Epithelial cell of alveolus of lung (primary cell): ENCODE measurements at places on chromosomes 7 and 10. TPM values are rescaled to one million over a fixed set of nuclear protein-coding genes. Genes with fewer than 3 reads are reported as not detected.

Gene SCART1
- total RNA-seq: 0.26 and 1.4 TPM in 2 replicates

Gene MLLT10
- 13.7 and 39.4 TPM in 2 replicates for total RNA-seq

Gene ZNF425
- total RNA-seq: 1.6 and 6.6 TPM in 2 replicates

Gene PDIA4
- 186 and 471 TPM in 2 replicates for total RNA-seq

Gene LRRC4
- 0.16 TPM in 1 of 2 replicates, not detected in the other for total RNA-seq

Gene TRIM74
- not detected in 2 replicates for total RNA-seq

Gene GPR22
- not detected in 2 replicates for total RNA-seq

Gene MYH16
- 0.26 TPM in 1 of 2 replicates, not detected in the other for total RNA-seq

Gene ELFN1
- under 0.01 TPM in 1 of 2 replicates, not detected in the other for total RNA-seq

Gene ANKRD22
- not detected in 2 replicates for total RNA-seq
